ENCODE measurements at places on chromosomes 16 and 17.

- DNase-seq = peak; percentile 56
Measured at GRCh38 chr16:79598348-79599181, 2.0 kb downstream of the MAF start.

- no peak for DNase-seq
Measured at GRCh38 chr17:13306310-13306962, 288.6 kb upstream of the ELAC2 start.

GRCh38 chr16:2692251-2692947 is 10.1 kb downstream of the KCTD5 start:
- DNase-seq = no peak

DNA sequence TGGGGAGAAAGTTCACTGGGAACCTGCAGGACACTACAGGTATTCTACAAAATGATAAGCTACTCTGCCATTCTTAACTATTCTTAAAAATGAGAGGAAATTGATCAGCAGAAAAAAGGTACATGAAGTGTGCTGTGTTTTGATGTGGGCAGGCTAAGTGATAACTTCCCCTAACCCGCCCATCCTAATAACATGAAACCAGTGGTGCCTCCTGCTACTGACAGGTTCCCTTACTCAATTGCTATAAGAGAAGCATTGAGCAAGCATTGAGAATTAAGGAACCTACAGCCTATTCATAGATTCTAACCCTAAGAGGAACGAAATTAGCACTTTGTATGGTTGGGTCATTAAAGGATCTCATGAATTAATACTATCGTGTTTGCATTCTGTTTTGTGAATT is 18.9 kb downstream of the XYLT1 start:
- DNase-seq = no peak

DNA sequence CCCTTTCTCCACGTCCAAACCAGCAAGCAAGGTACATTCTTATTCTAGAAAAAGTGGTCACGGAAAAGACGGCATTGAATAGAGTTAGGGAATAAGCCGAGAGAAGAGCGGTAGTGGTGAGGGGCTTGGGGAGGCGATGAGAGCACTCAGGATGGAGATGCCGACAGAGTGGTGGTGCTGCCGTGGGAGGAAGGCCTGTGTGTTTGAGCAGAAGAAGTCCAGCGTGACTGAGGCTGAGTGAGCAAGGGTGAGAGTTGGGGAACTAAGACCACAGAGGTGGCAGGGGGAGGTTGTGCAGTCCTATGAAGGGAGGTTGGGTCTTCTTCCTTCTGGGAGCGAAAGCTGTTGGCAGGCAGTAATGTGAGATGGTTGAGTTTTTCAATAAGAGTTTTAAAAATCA is 252.3 kb downstream of the ABCC12 start:
- DNase-seq = no peak

Data from activated naive CD4-positive, alpha-beta T cell treated with anti-CD3 and anti-CD28 coated beads, Interleukin-2, amount 10 ng/mL, durations not matched to agents 7 days and 5 days (primary cell).